CD4-positive, alpha-beta T cell treated with Interleukin-15 for 1 hour (primary cell): ENCODE measurements at places on chromosomes 5 and 9.
A peak's percentile ranks its signal among the peaks of the same experiment; 100 is the strongest.

- DNase-seq, result no peak
Observed at GRCh38 chr5:126624534-126624933, 23.8 kb downstream of the PHAX start.

GRCh38 chr9:133992780-133993634 is 883 bp upstream of the VAV2 start:
- DNase-seq, result peak; percentile 72

- DNase-seq, result no peak
Observed at GRCh38 chr9:122008559-122008958, 84.5 kb downstream of the TTLL11 start.

GRCh38 chr5:153445875-153446579 is 44.4 kb upstream of the GRIA1 start:
- DNase-seq, result no peak

DNA sequence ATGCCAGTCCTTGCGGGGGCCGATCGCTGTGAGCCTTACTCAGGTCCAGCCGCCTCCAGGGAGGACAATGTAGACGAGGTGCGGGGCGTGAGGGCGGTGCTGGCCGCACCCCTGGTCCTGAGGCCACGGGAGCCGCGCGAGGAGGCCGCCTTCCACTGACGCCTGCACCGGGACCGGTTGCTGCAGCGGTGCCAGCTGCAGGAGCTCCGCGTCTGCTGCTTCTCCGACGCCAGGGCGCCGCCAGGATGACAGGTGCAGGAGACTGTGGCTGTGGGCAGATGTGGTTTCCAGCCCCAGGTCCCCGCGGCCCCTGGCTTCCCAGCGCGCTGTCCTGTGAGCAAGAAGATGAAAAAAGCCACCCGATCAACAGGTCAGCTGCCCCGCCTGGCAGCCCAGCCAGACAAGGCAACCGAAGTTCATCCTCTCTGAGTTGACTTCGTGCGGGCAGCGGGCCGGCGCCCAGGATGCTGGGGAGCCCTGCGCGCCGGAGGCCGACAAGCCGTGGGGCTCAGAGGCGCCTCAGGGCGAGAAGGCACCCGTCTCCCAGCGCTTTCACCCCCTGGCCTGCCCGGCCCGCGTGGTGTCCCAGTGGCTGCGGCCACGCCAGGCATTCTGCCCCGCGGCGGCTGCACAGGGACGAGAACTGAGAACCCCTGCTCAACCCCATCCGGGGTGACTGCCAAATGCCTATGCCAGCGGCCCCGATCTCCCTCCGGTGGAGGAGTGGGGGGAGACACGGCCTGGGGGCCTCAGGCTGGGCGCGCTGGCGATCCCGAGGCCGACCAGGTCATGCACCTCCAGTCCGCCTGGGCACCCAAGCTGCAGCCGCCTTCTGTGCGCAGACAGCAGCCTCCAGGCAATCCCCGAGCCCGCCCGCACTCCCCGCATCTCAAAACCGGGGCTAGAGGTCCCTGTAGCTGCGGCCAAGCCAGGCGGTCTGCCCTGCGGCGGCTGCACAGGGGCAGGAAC is 43.4 kb upstream of the BICD2 start:
- DNase-seq, result no peak

DNA sequence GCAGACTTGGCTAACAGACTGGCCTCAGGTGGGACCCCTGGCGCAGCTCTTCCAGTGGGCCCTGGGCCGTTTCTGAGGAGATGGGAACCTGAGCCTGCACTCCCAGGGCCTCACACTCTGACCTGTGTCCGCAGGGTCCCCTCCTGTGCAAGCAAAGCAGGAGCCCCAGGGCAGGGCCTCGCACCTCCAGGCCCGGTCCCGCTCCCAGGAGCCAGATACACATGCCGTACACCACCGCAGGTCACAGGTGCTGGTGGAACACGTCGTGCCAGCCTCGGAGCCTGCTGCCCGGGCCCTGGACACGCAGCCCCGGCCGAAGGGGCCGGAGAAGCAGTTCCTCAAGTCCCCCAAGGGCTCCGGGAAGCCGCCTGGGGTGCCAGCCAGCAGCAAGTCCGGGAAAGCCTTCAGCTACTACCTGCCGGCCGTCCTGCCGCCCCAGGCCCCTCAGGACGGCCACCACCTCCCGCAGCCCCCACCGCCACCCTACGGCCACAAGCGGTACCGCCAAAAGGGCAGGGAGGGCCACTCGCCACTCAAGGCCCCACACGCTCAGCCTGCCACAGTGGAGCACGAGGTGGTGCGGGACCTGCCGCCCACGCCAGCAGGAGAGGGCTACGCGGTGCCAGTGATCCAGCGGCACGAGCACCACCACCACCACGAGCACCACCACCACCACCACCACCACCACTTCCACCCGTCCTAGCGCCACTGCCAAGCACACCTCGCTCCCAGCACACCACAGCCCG is 29.2 kb downstream of the NKD2 start:
- DNase-seq, result no peak

GRCh38 chr9:24464319-24464951 is 81.3 kb downstream of the IZUMO3 start:
- no peak for DNase-seq

DNA sequence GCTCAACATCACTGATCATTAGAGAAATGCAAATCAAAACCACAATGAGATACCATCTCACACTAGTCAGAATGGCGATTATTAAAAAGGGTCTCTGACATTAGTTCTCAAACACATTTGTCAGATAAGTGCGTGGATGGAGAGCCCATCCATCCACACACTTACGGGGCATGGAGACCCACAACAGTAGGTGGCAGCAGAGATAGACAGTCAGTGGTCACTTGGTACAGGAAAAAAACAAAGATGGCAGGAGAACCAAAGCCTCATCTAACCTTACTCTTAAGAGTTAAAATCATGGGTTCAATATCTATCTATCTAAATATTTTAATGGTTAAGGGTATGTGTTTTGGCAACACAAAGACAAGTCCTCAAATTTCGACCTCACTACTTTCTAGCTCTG is 1378.7 kb upstream of the C9orf72 start:
- no peak for DNase-seq

- DNase-seq, result no peak
Observed at GRCh38 chr9:79492092-79493009, 79.4 kb upstream of the TLE4 start.

DNA sequence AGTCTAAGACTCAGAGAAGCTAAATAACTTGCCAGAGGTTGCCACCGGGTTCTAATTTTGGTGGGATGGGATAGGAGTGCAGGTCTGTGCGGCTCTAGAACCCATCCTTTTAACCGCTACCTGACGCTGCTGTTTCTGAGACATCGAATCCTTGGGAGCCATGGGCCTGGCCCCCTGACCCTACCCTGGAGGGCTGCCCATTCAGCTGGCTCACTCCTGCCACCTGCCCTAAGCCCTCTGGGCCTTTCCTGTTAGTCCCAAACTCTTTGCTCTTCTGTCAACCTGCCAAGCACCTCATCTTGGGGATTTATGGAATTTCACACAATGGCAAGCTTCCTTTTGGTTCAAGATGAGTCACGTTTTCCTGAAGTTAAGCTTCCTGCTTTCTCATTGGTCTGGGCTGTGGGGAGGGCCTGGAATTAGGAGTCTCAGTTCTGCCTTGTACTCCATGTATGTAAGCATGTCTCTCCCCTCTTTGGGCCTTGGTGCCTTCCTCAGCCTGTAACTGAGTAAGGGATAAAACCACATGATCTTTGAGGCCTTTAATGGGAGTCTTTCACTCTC is 26.6 kb downstream of the ENHO start:
- no peak for DNase-seq

- DNase-seq, result no peak
Observed at GRCh38 chr9:20573023-20573422, 49.3 kb downstream of the MLLT3 start.

DNA sequence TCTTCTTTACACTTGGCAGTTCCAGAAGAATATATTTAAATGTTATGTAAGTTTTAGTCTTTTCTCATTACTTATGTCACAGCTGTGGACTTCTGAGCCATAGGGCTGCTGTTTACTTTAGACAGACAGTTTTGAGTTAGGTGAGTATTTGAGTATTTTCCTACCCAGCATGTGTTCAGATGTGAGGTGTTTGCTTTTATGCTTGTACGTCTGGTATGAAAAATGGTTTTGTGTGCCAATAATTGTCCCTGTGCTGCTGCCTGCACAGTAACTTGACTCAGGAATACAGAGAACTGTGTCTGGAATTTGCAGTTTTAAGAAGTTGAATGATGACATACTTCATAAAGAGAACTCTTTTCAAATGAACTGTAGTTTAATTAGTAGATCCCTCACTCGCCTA is 20.8 kb downstream of the MEGF10 start:
- DNase-seq, result no peak

GRCh38 chr5:95959888-95960666 is 1.6 kb downstream of the ELL2 start:
- no peak for DNase-seq

DNA sequence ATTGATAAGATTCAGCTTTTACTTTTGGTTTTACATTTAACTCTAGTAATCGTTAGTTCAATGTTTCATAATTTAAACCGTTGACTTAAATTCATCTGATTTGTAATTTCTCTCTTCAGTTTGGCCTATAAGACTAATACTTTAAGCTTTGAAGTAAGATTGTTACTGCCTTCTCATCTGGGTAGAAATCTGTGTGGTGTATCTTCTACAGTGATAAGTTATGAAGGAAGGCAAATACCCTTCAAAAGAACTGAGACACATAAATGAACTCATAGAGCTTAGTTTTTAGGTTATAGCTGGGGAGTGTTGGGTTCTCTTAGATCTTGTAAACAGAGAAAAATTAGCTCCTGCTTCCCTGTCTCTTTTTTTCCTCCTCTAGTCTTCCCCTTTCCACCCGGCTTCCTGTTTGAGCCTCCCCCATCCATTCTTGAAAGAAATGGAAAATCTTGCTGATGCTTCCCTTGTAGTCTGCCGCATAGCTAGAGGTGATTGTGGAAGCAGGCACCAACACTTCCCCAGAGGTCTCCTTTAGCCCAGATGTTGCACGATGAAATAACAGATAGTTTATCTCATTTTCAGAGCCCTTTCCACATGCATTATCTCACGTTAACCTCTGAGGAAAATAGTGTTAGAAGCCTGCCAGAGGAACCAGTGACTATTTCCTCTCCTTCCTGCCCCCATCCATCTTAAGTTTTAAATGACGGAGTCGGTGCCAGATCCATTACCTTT is 2.0 kb upstream of the F2RL2 start:
- DNase-seq, result no peak

- no peak for DNase-seq
Observed at GRCh38 chr5:58069846-58070245, 390.0 kb downstream of the PLK2 start.

- no peak for DNase-seq
Observed at GRCh38 chr9:121445986-121446385, 53.7 kb downstream of the GGTA1 start.

DNA sequence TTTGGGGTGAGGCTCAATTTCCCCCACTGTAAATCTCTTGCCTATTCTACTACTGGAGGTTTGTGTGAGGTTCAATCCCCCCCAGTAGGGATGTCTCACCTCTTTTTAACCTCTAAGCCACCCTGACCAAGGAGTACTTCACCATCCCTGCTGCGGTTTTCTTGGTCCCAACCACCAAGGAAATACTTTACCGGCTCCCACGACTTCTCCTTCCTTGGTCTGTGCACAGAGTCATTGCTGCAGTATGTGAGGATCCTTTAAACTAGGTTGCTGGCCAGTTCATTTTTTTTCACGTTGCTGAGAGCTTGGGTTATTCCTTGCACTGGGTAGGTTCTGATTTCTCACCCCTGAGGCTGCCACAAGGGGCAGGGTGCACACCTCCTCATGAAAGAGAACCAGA is 22.5 kb upstream of the HMGCS1 start:
- DNase-seq, result no peak

DNA sequence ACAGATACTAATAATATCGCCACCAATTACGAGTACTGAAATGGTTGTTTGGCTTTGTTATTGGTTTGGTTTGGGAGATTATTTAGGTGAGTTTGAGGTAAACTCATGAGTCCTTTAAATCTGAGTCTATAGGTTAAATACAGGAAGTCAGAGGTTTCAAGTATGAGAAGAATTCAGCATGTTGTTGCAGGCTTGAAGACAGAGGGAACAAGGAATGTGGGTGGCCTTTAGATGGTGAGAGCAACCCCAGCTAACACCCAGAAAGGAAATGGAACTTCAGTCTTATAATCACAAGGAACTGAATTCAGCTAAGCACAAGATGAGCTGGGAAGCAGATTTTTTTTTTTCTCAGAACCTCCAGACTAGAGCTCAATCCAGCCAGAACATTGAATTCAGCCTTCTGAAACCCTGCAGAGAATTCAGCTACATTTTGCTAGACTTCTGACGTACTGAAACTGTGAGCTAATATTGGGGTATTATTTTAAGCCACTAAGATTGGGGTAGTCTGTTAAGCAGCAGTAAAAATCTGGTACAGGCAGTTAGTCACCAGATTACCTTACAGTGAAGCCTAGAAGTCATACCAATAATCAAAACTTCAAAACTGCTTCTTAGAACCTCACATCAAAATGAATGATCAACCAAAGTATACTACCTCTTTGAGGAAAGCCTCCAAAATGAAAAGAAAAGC is 216.0 kb upstream of the PUM3 start:
- DNase-seq, result no peak

DNA sequence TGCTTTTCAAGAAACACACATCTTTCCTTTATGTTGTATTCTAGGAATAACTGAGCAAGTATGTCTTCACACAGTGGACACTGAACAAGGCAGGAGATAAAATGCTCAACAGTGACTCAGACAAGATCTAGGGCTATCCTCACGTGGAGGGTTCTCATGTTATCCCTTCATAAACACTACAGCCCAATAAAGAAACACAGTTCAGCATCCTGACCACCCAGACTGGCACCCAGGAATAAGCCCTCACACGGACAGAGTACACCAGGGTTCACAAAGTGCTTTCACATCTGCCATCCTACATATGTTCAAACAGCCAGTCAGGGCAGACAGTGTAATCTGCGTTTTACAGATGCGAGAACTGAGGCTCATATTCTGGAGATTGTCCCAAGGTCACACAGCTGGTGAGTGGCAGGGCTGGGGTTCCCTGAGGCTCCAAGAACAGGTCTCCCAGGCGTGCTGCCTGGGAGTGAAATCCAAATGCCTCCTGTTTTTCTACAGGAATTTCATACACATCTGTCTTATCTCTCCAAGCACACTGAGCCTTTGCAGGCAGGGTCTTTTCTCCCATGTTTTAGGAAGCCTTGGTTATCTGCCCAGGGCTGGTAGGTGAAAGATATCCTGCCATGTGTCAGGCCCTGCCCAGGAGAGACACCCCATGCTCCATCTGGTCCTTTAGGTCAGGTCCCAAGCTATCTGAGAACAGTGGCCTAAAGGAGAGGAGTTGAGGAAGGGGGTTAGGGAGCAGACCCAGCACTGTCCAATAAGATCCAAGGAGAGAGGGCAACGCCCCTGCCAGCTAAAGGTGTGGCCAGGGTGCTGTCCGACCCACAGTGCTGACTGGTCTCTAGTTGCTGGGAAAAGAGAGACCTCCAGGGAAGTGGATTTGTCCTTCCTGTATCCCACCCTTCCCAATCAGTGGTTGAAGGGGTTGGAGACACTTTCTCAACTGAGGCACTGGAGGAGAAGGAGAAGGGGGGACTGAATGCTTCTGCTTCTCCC is 47.9 kb upstream of the XPA start:
- DNase-seq, result no peak

- DNase-seq, result peak; percentile 23
Observed at GRCh38 chr5:131647048-131647769, 12.2 kb upstream of the RAPGEF6 start.

GRCh38 chr5:124902097-124902821 is 155.8 kb upstream of the ZNF608 start:
- peak; percentile 53 for DNase-seq
